Psoas muscle (tissue), 8 donors: ENCODE measurements at places on chromosomes 6 and 20. TPM values are rescaled to one million over a fixed set of nuclear protein-coding genes. Genes with fewer than 3 reads are reported as not detected.

GRCh38 chr6:33507261-33507660, 52.9 kb downstream of the ZBTB9 start:
- DNase-seq, result no peak

GRCh38 chr20:11738852-11739251, 178.8 kb upstream of the BTBD3 start:
- DNase-seq, result no peak

GRCh38 chr6:98037571-98037970, 754.6 kb upstream of the MMS22L start:
- DNase-seq, result no peak

DNA sequence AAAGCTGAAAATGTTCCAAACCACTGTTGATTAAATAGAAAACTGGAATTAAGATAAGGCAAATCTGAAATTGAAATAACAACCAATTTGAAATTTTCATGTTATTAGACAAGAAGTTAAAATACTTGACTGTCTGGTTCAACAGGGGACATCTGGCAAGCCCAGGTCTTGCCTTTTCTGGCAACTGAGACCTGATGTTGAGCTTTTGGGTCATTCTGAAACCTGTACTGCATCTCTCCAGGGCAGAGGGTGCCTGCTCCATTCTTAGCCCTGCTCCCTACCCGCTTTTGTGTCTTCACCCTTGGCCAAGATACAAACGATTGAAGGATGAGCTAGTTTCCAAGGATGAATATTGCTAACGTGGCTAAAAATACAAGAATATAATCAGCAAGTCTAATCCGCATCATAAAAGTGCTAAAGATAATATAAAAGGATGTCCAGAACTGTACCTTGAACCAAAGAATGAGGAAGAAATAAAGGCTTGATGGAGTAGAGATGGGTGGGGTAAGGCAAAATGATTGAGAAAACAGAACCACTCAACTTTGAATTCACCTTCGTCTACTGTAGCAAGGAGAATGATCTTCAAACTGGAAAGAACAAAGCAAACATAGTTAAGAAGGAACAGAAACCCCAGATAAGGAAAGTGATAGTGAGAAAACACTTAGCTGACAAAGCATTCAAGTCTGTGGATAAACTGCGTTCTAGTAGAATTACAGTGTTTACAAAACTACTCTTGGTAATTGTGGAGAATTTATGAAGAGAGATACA, 109.8 kb upstream of the MAN1A1 start:
- no peak for DNase-seq

DNA sequence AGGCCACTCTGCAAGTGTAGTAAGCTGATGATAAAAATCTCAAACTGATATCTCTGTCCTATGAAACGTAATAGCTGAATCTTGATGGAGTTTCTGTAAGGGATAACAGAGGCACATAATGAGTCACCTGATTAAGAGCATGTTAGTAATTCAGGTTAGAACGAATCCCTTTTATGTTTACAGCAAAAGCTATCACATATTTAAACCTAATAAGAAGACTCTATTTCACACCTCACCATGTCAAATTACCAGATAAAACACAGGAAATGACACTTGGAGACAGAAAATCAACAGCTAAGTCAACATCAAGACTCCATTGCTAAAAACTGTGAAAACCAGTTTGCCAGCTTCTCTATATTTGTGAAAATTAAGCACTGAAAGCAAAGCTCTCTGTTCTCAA, 11.8 kb downstream of the CST7 start:
- no peak for DNase-seq

DNA sequence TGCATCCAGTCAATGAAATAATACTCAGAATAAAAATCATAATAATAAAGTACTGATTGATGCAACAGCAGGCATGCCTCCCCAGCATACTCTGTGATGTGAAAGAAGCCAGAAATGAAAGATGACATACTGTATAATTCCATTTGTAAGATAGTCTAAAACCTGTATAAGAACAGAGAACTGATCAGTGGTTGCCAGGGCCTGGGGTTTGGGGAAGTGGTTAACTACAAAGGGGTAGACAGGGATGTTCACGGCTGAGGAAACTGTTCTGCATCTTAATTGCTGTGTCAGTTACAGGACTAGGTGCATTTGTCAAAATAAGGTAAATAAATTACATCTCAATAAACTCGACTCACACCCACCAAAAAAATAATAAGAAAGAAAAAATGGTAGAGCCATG, 81.3 kb upstream of the BMP2 start:
- DNase-seq, result no peak

DNA sequence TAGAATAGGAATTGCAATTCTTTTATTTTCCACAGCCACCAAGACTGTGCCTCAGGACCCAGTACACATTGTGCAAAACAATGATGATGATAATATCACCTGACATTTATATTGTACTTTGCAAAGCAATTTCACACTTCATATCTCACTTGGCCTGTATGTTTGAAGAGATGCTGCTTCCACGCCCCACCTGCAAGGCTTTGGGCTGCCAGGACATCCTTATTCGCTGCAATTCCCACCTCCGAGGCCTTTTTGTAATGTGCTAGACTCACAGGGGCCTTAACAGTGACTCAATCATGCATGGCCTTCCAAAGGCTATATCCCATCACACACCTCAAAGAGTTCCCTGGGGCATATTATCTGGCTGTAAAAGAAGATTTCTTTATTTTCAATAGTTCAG, 200.9 kb downstream of the MYLK4 start:
- DNase-seq, result no peak

DNA sequence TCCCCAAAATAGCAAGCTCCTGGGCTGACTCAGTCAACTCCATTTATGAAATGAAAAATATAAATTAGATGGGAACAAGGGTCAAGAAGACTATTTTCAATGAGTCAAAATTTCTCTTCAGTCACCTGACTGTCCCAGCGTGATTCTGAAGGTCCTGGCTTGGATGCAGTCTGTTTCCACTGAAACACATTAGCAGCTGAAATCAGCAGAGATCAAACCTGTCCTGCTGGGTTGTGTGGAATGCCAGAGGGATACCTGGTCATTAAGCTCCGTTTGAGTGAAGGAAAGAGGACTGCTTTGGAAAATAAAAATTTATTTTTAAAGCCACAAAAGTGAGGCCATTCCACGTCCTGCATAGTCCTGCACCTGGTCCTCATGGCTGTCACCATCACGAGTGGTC, 37.4 kb downstream of the PXDC1 start:
- no peak for DNase-seq

- DNase-seq, result no peak
Measured at GRCh38 chr6:105274678-105275077, 94.9 kb upstream of the POPDC3 start.

- no peak for DNase-seq
Measured at GRCh38 chr6:30345852-30346251, 896 bp downstream of the RPP21 start.

GRCh38 chr20:45412653-45413052, 3.3 kb upstream of the PIGT start:
- DNase-seq, result no peak

- no peak for DNase-seq
Measured at GRCh38 chr6:38086346-38086745, 266.8 kb downstream of the ZFAND3 start.

GRCh38 chr20:34310481-34311117, 7.4 kb upstream of the AHCY start:
- no peak for DNase-seq

GRCh38 chr6:142088858-142089216, 43.9 kb upstream of the GJE1 start:
- DNase-seq, result no peak

DNA sequence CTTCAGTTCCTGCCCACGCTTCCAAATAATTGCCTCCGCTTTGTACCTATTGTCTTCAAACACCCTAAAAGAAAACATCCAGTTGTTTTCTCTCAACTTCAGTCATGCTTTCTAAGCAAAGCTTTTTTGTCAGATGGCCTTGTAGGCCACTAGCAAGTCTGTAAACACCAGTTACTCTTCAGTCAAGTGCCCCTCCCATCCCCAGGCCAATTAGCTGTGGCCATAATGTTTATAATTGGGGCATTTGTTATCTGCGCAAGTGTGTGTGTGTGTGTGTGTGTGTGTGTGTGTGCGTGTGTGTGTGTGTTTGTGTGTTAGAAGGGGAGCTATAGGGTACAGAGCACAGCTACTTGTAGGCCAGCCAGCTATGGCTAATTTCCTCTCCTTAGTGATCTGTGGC, 272.4 kb upstream of the MARCKS start:
- no peak for DNase-seq

GRCh38 chr6:75747152-75747992, 1.7 kb upstream of the MYO6 start:
- DNase-seq, result no peak

- DNase-seq, result no peak
Measured at GRCh38 chr6:23013776-23014175, 444.4 kb downstream of the HDGFL1 start.

DNA sequence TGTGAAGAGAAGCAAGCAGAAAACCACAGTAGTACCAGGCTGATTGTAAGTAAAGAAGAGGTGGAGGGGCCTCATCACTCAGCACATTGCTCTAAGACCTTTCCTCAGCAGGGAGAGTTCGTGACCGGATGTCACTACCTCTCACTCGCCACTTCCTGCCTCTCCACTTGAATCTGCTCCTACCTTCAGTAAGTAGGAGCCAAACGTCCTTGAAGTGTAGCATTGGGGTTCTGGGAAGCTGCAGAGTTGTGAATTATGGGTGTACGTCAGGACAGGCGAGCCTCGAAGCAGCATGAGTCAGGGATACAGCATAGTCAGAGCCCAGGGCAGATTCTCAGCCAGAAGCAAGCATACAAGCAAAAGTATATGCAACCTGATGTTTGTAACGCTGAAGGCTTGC, 224.9 kb downstream of the PHACTR1 start:
- DNase-seq, result no peak

Gene ME1
- polyA plus RNA-seq, result 15.5 TPM

Gene PRDM1
- polyA plus RNA-seq, result 0.36 TPM

Gene HLA-DQB1
- polyA plus RNA-seq, result 8.2 TPM

Gene THBS2
- 0.49 TPM for polyA plus RNA-seq
